ENCODE measurements at places on chromosomes 3 and 15.

GRCh38 chr3:3628676-3629328 is 170.4 kb upstream of the LRRN1 start:
- no peak for DNase-seq

DNA sequence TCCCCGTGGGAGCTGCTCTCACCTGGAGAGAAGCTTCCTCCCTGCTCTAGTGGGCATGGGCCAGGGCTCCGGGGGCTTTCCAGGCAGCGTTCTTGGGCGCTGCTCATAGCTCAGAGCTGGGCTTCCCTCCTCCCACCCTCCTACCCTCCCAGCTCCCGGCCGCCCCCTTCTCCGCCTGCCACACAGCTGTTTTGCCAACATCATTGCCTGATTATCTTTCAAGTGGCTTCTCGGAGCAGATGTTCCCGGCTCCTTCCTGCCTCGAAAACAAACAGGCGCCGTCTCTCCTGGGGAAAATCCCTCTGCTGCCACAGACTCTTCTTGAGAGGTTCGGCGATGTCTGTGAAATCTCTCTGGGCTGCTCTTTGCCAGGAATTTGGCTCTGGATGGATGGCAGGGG is 195.6 kb downstream of the RPLP1 start:
- DNase-seq: no peak

GRCh38 chr3:154062513-154062912 is 58.7 kb upstream of the ARHGEF26 start:
- DNase-seq: no peak

GRCh38 chr3:10312861-10313260 is 8.1 kb downstream of the SEC13 start:
- DNase-seq: no peak

- DNase-seq: no peak
These were observed 134.9 kb upstream of the TOPAZ1 start for GRCh38 chr3:44106756-44107155.

DNA sequence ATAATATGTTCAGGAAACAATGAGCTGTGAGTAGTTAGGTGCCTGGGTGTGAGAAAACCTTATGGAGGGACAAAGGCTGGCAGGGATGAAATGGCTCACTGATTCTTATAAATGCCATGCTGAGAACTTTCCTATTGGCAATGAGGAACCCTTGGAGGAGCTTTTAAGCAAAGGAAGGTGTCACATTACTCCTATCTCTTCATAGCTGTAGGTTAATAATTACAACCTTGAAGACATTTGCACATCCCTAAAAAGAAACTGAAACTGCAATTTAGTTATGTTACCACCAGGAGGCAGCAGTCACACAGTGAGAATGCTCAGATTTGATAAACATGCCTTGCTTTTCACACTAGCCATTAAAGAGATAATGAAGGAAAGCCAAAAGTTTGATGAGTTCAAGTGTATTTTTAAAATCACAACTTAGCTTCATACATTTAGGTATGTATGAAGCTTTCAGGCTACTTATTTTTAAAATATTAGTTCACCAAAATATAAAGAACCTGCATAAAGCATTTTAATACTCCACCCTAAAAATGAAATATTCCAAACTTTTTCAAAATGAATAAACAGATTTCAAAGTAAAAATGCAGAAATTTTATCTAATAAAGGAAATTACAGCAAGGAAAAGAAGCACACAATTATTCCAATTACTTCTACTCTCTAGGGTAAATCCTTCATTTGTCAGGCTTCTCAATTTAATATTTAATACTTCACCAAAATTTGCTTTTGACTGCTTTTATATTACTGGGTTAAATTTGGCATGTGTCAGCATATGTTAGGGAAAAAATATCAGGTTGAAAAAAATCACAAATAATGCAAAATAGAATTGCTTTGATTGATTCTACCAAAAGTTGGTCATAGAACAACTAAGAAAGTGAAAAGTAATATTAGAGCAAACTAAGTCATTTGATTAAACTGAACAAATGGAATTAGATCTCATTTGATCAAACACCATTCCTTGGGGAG is 136.9 kb upstream of the SLC2A2 start:
- no peak for DNase-seq

DNA sequence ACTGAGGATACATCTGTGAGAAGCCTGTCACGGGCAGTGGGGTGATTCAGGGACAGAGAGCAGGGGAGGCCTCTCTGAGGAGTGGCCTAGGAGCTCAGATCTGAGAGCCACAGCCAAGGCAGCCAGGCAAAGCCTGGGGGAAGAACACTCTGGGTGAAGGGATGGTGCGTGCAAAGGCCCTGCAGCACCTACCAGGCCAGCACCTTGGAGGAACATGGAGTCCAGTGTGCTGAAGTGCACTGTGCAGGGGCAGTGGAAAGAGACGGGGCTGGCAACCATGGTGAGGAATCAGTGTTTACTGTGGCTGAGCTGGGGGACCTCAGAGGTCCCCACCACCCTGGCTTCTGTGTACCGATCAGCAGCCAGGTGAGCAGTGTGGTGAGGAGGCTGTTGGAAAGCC is 48.0 kb downstream of the NUP210 start:
- no peak for DNase-seq

DNA sequence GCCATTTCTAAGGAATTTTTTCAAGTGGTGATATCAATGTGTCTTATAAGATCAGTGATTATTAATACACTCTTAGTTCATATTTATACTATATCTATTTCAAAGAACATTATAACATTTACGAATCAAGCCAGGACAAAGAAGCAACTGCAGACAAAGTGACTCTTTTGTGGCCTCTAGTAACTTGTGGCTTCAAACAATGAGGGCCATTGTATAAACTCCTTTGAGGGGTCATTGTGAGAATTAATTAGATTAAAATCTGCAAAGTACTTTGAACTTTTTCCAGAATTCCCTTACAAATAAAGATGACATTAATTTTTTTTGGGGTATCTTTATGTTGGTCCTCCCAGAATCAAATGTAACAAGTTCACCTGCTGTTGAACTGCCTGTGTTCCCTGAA is 12.3 kb upstream of the SLC30A4 start:
- no peak for DNase-seq

- DNase-seq: no peak
These were observed 173.8 kb upstream of the BCL6 start for GRCh38 chr3:187919048-187919447.

DNA sequence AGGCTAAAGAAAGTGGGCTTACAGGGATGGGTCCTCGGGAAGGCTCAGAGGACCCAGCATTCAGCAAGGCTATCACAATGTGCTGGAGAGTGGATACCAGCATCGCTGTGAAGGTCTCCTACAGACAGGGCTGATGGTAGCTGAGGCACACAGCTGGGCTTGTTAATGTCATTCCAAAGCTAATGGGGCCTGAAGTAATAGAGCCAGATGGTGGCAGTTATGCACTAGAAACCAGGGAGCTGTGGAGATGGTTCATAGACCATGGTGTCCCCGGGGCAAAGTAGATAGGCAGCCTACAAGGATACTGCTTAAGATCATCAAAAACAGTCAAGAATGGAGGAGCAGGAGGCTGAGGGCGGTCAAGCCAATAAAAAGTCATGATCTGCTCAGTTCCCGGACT is 24.8 kb upstream of the BOC start:
- DNase-seq: no peak

GRCh38 chr3:15332405-15333098 is at the start of gene SH3BP5:
Gene SH3BP5, minus strand, starts transcription at chr3:15332586. Its CDS starts 178 bp downstream, at chr3:15332408.
- DNase-seq: peak; percentile 94

DNA sequence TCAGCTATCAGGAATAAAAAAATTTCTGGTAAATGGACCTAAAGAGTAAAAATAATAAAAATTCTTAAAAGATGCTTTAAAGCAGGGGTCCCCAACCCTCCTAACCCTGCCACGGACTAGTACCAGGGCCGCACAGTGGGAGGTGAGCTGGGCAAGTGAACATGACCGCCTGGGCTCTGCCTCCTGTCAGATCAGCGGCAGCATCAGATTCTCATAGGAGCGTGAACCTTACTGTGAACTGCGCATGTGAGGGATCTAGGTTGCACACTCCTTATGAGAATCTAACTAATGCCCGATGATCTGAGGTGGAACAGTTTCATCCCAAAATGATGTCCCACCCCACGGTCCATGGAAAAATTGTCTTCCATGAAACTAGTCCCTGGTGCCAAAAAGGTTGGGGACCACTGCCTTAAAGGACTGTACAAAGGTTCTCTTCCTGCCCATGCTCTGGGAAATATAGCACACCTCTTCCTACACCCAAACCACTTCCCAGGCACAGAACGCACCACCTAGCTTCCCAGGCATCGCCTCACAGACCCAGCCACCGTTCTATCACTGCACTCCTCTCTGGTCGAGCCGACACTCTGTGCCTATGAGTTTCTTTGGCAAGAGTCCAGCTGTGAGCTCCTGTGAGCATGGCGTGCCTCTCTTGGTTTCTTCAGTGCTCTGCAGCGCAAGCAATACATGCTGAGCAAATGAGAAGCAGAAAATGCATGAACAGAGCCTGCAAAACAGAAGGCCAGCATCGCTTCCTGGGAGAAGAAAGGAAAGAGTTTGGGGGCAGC is 104.9 kb downstream of the OCA2 start:
- no peak for DNase-seq

- DNase-seq: peak; percentile 32
These were observed 619 bp downstream of the TTBK2 start for GRCh38 chr15:42919799-42920518.

GRCh38 chr3:168139947-168140346 is 44.2 kb upstream of the GOLIM4 start:
- DNase-seq: no peak

GRCh38 chr3:125317761-125318160 is 57.4 kb downstream of the ZNF148 start:
- no peak for DNase-seq

GRCh38 chr15:38682861-38683260 is 118.2 kb upstream of the RASGRP1 start:
- no peak for DNase-seq

GRCh38 chr15:83793069-83793468 is 139.1 kb downstream of the ADAMTSL3 start:
- no peak for DNase-seq

- DNase-seq: no peak
These were observed 90.4 kb downstream of the SRGAP3 start for GRCh38 chr3:9158865-9159630.

- peak; percentile 72 for DNase-seq
These were observed 88.0 kb downstream of the TTBK2 start for GRCh38 chr15:42832576-42832975.

DNA sequence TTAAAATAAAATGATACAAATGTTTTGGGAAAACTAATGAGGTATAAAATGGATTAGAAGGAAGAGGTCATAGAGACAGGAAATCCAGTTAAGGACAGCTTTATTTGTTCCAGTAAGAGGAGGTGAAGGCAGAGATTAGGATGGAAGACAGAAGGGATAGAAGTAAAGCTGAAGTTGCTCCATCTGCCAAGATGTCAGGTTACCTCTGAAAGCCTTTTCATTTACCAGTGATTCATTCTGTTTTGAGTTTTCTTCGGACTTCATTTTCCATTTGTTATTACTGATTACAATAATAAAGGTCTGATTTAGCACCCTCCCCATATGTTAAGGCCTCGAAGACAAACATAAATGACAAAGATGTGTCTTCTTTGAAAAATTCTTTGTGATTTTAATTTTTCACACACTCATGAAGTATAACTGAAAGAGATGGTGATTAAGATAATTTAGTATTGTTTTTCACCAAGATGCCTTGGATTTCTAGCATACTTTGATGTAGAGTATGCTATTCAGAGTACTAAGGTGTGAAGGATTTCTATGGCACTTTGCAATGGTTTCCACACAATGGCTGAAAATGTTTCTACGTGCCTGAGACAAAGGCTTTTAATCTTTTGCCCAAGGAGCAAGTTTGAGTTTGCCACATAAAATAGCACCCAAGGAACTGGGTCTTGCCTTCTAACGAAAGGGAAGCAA is 75.4 kb upstream of the PLAAT1 start:
- no peak for DNase-seq

DNA sequence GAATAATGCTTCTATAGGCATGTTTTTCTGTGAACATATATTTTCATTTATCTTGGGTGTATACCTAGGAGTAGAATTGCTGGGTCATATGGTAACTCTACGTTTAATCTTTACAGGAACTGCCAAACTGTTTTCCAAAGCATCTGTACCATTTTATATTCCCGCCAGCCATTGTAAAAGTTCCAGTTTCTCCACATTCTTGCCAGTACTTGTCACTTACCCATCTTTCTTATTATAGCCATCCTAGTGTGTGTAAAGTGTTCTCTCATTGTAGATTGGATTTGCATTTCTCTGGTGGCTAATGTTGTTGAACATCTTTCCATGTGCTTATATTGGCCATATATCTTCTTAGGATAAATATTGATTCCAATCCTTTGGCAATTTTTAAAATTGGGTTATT is 31.2 kb upstream of the CFAP20DC start:
- no peak for DNase-seq

DNA sequence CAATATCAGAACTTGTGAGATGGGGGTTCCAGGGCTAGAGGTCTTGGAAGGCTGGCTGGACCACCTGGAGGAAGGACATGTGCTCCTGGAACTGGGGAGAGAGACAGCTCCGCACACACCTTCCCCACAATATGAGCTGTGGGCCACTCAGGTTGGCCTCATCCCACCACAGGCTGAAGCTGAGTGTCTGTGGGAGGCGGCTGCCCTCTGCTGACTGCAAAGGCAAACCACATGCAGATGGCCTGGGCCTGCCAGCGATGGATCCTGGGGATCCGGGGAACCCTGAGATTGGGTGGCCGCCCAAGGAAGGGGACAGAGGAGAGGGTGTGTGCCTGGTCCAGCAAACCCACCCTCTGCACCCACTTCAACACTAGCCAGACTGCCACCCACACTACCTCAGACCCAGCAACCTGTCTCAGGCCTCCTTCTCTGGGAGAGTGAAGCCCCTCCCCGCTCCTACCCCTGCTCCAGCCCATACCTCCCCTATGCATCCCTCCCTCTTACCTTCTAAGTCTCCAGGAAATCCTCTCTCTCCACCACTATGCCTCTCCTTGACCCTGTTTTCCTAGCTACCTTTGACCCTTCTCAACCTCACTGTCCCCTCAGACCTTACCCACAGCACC is 44.8 kb downstream of the CYP11A1 start:
- peak; percentile 91 for DNase-seq

GRCh38 chr15:69004011-69004410 is 10.5 kb upstream of the NOX5 start:
- no peak for DNase-seq

DNA sequence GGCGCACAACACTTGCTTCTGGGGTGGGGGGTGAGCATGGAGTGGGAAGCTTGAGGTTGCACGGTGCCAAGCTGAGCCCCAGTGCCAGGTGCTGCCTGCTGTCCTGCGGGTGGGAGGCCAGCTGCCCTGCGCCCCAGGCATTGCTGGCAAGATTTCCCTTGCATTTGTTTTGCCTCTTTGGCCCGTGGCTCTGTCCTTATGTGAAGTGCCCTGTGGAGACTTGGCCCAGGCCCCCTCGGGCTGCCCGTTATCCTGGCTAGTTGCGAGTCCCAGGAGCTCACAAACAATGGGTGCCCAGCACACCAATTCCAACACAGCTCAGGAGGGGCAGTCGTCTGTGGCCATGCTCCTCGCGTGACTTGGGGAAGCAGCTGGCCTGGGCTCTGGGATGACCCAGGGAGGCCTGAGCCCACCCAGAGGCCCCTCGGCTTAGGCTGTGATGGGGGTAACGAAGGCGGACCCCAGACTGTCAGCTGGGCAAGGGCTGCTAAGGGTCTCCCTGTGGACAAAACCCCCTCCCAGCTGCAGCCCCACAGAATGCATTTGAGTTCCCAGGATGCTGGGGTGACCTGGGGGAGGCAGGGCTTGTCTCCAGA is 5.9 kb downstream of the C3orf22 start:
- no peak for DNase-seq

- DNase-seq: no peak
These were observed 74.7 kb upstream of the CMTM7 start for GRCh38 chr3:32316976-32317375.

GRCh38 chr3:20104167-20104661 is 64.0 kb downstream of the KAT2B start:
- no peak for DNase-seq

GRCh38 chr3:171455603-171456550 is 4.3 kb downstream of the TNIK start:
- DNase-seq: no peak

Data from GM03348 (cell line).